Activated T-helper 1 cell treated with anti-CD3 and anti-CD28 coated beads, Interleukin-12 subunit alpha, Interleukin-12 subunit beta, Interleukin-2, Interleukin-4 antibody, amounts not matched to agents 30 ng/mL and 10 ng/mL and 1 ng/mL, durations not matched to agents 14 hours and 24 hours and 36 hours (primary cell): ENCODE measurements at places on chromosomes 16 and 17. TPM values are rescaled to one million over a fixed set of nuclear protein-coding genes. Genes with fewer than 3 reads are reported as not detected.
A peak's percentile ranks its signal among the peaks of the same experiment; 100 is the strongest.

The CES4A gene
- total RNA-seq = 33.2 and 34.2 TPM in 2 replicates

DNA sequence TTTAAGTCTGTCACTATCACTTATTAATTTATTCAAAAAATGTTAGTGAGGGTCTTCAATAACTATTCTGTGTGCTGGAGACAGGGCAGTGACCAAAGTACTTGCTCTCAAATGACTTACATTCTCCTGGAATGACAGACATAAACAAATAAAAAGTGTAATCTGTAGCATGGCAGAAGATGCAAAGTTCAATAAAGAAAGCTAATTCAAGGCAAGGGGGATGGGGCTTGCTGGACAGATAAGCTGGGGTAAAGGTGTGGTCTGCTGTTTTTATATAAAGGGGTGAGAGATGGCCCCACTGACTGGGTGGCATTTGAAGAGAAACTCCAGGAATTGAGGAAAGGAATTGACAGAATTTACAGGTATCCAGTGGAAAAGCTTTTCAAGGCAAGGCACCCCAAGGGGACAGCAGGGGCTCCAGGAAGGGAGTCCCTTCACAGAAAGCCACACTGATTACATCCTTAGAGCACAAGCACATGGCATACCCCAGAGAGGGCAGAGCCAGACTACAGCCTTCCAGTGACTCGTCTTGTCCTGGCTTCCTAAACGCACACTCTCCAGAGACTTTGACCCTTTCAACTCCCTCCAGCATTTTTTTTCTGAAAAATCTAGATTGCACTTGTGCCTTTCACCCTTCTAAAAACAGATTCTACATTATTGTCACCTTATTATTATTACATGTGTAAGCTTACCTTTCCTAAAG is 123.7 kb upstream of the HS3ST3A1 start:
- DNase-seq = no peak

The FOXJ1 gene
- 0.10 TPM in 1 of 2 replicates, not detected in the other for total RNA-seq

GRCh38 chr16:13291591-13292333 is 390.4 kb downstream of the SHISA9 start:
- DNase-seq = no peak

The KRT20 gene
- total RNA-seq = not detected in 2 replicates

GRCh38 chr17:50837286-50837979 is 2.0 kb downstream of the WFIKKN2 start:
- DNase-seq = no peak

DNA sequence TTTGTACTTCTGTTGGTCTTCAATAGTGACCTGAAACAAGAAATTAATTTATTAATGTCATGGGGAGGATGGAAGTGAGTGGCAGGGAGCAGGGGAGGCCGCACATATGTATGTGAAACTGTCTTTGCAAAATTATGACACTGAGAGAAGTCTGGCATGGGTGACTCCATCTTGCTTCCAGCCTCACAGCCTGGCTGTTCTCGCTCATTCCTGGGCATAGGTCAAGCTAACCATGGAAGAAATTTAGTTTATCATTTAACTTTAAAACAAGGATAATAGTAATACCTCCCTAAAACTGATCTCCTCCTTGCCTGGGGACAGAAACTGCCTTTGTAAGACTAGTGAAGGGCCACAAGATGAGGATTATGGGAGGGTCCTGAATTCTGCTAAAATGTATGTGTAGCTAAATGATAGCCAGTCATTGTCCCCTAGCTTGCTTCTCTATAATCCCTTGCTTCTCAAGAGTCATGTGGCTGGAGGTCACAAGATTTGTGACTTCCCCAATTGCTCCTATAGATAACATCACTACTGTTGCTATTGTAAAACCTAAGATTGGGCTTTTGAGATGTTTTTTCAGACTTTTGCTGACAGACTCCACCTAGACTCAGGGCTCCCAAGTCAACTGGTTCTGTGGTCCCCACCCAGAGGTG is 126.0 kb downstream of the HS3ST3A1 start:
- no peak for DNase-seq

The CLEC16A gene
- 36.3 and 37.4 TPM in 2 replicates for total RNA-seq

DNA sequence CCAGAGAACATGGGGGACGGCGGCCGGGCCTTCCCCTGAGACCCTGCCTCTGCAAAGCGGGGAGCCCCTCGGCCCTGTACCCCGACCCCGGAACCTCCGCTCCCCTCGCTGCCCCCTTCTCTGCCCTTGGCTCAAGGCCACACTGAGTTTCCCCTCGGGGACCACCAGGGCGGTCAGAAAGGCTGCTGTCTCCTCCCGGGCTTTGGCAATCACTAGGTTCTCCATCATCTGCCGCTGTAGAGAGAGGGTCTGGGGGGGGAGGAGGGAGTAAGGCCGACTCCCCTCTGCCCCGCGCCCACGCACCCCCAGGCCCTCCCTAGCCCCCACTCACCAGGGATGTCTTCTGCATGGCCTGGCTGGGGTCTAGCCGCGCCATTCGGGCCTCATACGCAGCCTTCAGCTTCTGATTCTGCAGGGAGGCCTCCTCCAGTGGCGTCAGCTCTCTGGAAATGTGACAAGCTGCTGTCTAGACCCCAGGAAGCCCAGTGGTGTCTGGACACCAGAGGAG is 8.4 kb downstream of the VPS9D1 start:
- DNase-seq = no peak

GRCh38 chr16:79664407-79664806 is 63.9 kb upstream of the MAF start:
- no peak for DNase-seq

The CACNG1 gene
- total RNA-seq = not detected in 2 replicates

- DNase-seq = no peak
These were observed at the start of gene OTOP2 for GRCh38 chr17:74924250-74924948. TSS of gene OTOP2 (plus strand) at chr17:74924273. CDS start at chr17:74924633, 360 bp downstream.

DNA sequence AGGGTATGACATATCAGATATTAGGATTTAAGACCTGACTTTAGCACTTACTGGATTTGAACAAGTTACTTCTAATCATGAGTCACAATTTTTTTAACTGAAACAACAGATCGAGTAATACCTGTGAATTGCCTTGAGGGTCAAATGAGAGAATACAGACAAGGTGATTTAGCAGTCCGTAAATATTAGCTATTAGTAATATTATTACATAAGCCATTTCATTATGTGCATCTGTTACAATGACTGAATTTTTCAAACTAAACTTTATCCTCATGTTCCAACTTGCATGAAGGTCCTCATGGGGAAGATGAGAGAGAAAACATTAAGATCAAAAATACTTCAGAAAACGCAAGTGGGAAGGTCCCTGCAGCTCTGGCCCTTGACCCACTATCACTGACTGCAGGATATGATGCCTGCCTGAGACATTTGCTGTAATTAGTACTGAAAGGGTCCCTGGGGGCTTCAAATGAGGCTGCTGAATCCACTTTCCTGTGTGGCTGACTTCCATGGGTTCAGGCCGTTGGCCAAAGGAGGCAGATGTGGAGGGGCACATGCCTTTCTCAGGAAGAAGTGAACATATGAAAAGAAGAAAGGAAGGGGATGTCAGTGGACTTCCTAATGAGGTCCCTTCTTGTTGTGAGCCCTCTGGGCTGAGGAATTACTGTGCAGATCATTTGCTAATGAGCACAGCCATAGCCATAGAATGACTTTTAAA is 441.7 kb downstream of the CDH11 start:
- no peak for DNase-seq

DNA sequence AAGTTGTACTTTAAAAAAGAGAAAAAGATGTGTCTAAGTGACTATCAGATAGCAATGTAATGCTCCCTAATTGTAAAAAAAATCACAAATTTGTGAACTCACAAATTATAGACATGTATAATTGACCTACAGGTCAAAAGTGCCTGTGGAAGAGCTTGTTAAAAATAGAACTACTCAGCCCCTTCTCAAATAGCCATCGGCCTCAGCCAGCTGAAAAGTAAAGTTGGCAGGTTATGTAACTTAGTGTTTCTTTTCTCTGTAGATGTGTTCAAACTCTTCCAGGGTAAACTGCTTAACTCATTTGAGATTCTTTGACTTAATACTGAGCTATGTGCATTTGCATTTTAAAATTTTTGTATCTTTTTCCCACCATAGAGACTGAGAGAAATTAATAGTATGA is 13.3 kb downstream of the AKTIP start:
- DNase-seq = no peak

The CCT6B gene
- total RNA-seq = 0.96 and 1.0 TPM in 2 replicates

The SLC5A2 gene
- total RNA-seq = not detected in 2 replicates

DNA sequence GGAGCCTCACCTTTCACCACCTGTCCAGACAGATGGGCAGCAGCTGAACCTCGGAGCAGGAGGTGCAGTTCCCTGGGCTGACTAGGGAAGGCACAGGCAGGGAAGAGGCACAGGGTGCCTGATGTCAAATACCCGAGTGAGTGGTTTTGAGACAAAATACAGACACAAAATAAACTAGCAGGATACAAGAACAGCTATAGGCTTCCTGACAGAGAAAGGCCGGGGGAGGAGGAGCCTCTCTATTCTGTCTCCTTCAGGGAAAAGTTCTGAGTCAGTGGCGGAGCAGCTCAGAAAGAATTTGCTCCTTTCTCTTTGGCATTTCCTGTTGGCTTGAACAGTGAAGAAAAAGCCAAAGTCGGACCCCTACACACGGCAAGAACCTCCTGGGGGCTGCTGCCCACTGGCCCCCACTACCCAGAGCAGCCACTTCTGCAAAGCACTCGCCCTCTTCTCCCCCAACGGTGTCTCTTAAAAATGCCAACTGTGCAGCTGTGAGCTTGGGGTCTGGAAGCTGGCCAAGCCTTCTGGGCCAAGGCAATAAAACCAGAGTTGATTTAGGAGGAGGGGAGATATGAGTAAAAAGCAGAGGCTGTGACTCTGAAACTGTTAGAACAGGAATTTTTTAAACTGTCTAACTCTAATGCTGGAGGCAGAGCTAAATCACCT is 14.4 kb upstream of the FAAP100 start:
- no peak for DNase-seq

The FSCN2 gene
- total RNA-seq = 0.52 and 0.64 TPM in 2 replicates

DNA sequence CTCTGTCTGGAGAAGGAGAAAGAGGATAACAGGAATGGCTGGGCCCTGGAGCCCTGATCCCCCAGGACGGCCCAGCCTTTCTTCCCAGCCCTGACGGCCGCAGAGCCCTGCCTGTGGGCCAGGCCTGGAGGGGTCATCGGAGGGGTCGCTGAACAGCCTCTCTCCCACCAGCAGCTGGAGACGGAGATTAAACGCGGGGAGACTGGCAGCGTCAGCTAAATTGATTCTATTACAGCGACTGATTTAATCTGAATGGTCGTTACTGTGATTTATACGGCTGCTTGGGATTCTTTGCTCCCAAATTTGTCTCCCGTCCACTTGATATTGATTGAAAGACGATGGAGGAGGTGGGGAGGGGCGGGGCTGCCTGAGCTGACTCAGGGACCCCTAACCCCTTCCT is 7.1 kb upstream of the CDH15 start:
- DNase-seq = no peak

GRCh38 chr17:72715906-72716572 is 376.4 kb downstream of the SLC39A11 start:
- no peak for DNase-seq

DNA sequence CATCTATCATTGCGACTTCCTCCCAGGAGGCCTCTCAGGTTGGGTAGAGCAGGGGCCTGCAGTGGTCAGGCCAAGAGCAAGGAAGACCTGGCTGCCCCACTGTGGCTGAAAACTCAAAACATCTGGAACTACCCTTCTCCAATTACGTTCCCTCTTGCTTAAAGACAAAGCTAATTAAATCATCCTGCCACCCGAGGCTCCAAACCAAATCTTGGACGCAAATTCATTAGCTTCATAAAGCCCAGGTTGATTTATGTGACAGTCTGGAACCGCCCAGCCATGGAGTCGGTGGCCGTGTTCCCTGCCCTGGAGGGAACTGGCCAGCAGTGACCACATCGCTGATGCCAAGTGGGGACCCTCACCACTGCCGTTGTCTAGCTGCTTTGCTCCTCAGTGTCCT is 21.4 kb downstream of the GRIN2C start:
- no peak for DNase-seq

DNA sequence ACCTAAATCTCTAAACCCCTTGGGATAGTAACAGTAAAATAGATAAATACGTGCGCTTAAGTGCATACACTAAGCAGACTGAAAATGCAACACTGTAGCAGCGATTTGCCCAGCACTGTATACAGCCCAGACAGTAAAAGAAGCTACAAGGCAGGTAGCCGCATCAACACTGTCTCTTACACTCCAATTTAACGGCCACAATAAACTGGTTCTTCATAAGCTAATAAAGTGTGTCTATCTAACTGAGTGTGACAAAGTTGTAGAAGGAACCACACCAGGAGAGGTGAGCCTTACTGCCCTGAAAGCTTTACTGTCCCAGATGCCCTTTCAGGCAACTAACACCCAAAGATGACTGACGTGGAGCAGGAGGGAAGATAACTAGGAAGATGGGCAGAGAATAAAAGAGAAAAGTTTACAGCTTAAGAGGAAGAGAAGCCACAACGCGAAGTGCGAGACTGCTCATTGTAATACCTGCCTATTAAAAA is 847 bp downstream of the ZDHHC7 start:
- no peak for DNase-seq

- DNase-seq = no peak
These were observed 5.8 kb downstream of the ASB16 start for GRCh38 chr17:44176257-44176656.

GRCh38 chr17:2613089-2613808 is 19.8 kb downstream of the PAFAH1B1 start:
- no peak for DNase-seq

DNA sequence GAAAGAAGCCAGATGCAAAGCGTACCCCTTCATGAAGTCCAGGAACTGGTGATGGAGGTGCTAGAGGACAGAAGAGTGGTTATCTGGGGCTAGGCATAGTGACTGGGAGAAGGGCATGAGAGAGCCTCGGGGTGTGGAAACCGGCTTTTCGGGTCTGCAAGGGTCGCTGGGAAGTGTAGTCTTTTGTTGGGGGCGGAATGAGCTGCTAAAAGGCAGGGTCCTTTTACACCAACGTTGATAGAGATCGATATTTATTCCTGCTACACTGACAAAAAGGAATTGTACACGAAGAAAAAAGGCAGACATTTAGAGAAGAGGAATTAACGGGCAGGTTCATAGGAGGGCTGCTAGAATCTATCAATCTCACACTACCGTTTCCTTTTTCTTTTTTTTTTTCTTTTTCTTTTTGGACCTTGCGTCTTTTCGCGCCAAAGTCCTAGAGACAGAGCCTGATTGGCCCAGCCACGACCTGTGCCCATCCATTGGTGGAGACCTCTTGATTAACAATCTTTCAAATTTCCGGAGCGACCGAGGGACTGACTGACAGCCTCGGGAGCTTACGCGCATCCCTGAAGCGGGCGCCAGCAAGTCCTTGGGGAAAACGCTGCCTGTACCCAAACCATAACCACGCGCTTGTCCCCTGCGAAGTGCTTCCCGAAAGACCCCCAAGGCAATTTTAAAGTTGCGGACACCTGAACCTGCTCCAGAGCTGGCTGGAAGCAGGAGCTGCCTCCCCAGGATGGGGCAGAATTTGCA is 27.7 kb upstream of the DHRS7B start:
- DNase-seq = peak; percentile 68

The TBC1D3K gene
- not detected in 2 replicates for total RNA-seq

- no peak for DNase-seq
These were observed 35.4 kb downstream of the WSCD1 start for GRCh38 chr17:6105649-6106007.

The EME1 gene
- total RNA-seq = 27.7 and 32.9 TPM in 2 replicates

The TPSAB1 gene
- not detected in 2 replicates for total RNA-seq

DNA sequence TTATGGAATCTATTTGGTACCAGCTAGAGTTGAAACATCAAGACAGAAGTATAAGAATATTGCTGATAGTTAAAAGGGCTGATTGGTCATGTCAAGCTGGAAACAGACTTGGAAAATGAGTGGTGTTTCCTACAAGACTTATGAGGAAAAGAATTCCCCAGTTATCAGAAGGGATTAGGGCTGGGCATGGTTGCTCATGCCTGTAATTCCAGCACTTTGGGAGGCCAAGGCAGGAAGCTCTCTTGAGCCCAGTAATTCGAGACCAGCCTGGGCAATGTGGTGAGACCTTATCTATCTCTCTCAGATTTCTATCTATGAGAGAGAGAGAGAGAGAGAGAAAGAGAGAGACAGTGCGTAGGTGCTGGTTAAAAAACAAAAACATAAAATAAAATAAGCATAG is 139.5 kb upstream of the PMFBP1 start:
- no peak for DNase-seq
